ENCODE measurements at places on chromosomes 4 and X. TPM values are rescaled to one million over a fixed set of nuclear protein-coding genes. Genes with fewer than 3 reads are reported as not detected.

PRKG2 gene
- total RNA-seq: 1.8 TPM

COL4A5 gene
- total RNA-seq: 2.5 TPM

SMC1A gene
- 14.1 TPM for total RNA-seq

CDS1 gene
- under 0.01 TPM for total RNA-seq

TEC gene
- 1.2 TPM for total RNA-seq

POU3F4 gene
- not detected for total RNA-seq

TRPC5OS gene
- not detected for total RNA-seq

UGT2A1 gene
- total RNA-seq: not detected

PNMA3 gene
- not detected for total RNA-seq

CDKL2 gene
- total RNA-seq: 4.3 TPM

SSX4B gene
- not detected for total RNA-seq

GLRA2 gene
- total RNA-seq: not detected

NLGN4X gene
- total RNA-seq: 3.5 TPM

NUP62CL gene
- total RNA-seq: 2.0 TPM

TNIP3 gene
- total RNA-seq: not detected

SUPT20HL1 gene
- not detected for total RNA-seq

FDCSP gene
- total RNA-seq: not detected

DLG3 gene
- total RNA-seq: 0.93 TPM
